ENCODE measurements at places on chromosomes 2 and 18.

- peak; percentile 74 for DNase-seq
Measured at GRCh38 chr18:48667276-48668254, 128.7 kb downstream of the CTIF start.

- DNase-seq: no peak
Measured at GRCh38 chr2:118250463-118250862, 162.2 kb downstream of the INSIG2 start.

DNA sequence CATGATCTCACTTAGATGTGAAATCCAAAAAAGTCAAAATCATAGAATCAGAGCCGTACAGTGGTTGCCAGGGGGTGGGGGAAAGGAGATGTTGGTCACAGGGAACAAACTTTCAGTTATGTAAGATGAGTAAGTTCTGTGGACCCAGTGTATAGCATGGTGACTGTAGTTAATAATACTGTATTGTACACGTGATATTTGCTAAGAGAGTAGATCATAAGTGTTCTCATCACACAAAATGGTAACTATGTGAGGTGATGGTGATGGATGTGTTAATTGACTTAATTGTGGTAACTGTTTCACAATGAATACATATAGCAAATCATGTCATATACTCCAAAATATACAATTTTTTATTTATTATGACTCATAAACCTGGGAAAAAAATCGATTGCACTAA is 202.1 kb upstream of the SMAD7 start:
- no peak for DNase-seq

DNA sequence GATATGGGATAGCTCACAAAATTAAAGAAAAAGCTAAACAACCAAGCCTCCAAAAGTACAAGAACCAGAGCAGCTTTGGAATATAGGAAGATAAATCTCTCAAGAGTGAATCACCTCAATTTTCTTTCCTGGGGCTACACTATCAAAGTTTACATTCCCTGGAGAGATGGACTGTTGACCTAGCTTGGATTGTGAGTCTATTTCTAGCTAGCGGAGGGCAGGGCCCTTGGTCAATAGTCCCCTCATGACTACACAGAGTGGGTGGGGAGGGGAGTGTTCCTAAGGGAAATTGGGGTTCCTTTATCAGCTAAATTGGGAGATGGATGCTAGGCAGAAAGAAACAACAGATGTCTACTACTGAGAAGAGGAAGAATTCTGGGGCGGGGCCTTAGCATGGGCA is 29.9 kb upstream of the EIF2AK3 start:
- DNase-seq: no peak

GRCh38 chr2:184611361-184612085 is 13.2 kb downstream of the ZNF804A start:
- DNase-seq: no peak

GRCh38 chr2:172510088-172510487 is 45.8 kb upstream of the PDK1 start:
- no peak for DNase-seq

DNA sequence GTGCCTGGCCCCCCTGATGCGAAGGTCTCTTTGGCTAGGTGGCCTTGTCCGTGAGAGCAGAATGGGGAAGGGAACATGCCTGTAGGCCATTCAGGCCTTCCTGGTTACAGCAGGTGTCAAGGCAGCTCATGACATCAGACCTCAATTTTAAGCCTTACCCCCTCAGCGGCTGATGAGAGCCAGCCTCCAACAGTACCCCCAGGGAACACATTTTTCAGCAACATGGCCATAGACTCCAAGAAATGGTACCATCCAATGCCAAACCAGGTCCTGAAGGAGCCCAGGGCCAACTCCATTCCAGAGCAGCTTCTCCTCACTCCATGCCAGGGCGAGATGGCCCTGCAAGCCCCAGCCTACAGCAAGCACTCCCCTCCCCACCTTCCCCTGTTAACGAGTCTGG is 199.2 kb downstream of the SMAD2 start:
- no peak for DNase-seq

- no peak for DNase-seq
Measured at GRCh38 chr18:24995755-24996154, 356.2 kb downstream of the ZNF521 start.

DNA sequence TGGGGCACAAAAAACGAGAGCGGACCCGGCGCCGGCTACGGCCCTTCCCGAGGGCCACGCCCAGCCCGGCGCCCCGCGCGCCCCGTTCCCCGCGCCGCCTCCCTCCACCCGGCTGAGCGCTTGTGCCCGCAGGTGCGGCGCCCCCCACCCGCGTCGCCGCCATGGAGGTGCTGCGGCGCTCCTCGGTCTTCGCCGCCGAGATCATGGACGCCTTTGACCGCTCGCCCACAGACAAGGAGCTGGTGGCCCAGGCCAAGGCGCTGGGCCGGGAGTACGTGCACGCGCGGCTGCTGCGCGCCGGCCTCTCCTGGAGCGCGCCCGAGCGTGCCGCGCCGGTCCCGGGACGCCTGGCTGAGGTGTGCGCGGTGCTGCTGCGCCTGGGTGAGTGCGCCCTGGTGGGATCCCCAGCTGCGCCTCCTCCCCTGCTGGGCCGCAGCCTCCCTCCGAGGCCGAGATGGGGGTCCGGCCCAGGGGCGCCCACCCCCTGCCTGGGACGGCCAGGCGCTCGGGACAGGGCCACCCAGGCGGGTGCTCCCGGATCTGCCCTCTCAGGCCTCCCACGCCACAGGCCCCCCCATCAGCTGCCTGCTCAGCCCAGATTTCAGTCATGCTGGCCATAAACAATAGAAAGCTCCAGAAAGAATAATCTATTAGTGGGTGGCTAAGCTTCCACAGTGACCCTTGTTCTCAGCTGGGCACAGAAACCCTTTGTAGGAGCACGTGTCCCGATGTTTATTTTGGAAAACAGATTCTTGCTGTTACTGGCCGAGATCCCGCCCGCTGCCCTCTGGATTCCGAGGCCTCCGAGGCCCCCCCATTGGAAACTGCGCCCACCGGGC is 997 bp downstream of the BOK start:
- DNase-seq: no peak

GRCh38 chr2:6342273-6342920 is 523.3 kb downstream of the CMPK2 start:
- DNase-seq: no peak

DNA sequence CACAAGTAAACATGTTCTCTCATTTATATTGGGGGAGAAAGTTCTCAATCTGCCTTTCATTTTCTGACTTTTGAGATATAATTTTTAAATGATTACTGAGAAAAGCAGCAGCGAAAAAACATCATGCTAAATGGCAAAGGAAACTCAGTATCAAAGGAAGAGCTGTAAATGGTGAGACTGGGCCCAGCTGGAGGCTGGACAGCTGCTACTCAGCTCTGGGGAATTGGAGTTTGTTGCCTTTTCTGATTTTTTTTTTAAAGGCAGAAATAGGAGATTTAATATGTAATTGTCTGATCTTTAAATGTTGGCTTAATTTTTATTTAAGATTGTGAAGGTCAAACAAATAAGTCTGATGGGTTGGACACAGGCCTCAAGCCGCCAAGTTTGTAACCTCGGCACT is 137.1 kb upstream of the TACR1 start:
- DNase-seq: no peak

DNA sequence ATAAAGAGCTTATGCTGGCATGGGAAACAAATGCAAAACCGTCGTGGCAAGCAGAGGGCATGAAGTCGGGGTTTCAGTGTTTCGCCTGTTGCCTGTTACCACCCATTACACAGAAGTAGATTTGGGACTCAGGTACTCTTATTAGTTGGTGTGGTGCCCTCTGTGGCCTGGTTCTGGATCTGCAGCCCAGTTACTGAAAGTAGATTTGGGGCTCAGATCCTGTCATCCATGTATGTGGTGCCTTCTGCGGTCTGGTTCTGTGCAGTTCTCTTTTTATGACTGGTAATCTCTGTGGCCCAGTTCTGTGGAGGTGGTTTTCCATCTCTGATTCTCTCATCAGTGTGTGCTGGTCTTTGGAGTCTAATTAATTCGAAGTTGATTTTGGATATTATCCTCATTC is 45.2 kb downstream of the ADNP2 start:
- no peak for DNase-seq

DNA sequence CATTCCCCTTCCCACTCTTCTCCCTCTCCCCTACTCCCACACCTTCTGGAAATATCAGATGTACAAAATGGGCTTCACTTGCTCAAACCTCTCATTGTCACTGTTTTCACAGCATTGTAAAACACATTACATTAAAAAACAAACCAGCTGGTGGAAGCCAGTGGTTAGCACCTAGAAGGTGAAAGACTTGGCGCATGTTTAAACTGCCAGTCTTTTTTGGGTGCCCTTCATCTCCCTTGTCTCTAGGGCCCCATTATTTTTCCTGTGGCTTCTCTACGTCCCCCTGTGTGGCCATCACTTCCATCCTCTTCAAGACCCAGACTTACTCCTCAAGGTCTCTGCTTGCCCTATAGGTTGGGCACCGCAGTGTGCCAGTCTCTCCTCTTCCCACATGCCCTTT is 34.9 kb downstream of the MGAT5 start:
- no peak for DNase-seq

GRCh38 chr2:59530258-59530657 is 1023.2 kb downstream of the BCL11A start:
- DNase-seq: no peak

GRCh38 chr2:224039770-224040440 is 819 bp upstream of the SERPINE2 start:
- no peak for DNase-seq

DNA sequence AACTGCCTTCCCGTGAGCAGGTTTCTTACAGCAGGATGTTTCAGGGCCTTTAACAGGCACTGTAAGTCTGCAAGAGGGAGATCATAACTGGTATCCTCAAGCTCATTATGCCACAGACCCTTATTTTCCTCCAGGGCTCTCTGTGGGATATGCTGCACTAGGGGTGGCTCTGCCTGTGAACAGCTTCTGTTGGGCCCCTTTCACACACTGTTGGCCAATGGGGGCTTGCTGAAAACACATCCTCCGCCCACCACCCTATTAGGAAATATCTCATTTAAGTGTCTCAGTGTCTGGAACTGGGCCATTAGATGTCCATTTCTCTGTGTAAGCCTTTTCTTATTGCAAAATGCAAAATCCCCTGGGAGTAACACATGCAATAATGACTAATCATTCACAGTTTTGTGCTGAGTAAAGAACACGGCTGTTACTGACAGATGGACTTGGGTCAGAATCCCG is 414.3 kb upstream of the HS6ST1 start:
- DNase-seq: no peak

DNA sequence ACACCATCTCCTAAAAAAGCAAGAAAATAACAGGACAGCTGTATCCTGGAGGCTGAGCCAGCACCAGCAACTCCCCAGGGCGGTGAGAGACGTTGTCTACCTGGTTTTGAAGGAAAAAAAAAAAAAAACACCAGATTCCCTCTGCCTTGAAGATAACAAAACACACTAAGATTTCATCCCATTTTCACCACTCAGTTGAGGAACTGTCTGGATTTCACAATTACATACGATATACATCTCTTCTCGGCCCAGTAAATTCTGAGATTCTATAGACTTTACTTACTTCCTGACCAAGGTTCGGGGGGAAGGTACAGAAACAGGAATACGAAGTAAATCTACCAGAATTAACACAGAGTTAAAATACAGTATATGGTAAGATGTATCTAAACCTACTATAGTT is 8.5 kb downstream of the ZNF516 start:
- no peak for DNase-seq

- no peak for DNase-seq
Measured at GRCh38 chr18:34890486-34891085, 150.6 kb upstream of the MAPRE2 start.

DNA sequence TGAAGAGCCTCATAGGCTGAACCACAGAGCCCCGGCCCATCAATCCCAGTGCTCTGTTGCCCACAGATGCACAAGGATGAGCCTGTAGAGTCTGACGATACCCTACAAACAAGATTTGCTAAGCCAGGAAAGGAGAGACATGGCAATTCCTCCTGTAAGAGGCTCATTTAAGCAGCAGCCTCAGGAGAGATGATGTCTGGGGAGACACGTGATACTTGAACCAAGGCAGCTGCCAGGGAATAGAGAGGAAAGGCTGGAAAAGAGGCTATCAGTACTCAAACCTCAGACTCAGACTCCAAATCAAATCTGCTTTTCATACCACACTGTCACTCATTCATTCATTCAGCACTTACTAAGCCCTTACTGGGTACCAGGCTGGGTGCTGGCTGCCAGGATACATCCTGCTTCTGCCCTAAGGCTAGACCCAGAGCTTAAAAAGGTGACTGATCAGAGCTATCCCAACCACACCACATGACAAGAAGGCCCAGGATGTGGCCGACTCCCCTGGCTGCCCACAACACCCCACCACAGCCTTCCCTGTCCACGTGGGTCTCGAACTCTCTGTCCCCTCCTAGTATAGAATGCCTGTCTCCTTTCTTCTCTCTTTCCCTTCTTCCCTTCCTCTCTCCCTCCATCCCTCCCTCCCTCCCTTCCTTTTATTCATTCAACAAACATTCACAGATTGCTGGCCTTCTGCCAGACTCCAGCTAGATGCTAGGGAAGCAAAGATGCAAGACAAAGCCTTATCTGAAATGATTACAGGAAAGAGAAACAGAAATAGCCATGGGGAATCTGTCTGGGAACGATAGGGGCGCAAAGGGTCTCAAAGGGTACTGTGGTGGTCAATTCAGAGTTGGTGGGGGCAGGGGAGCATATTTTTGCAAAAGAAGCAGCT is 23.4 kb upstream of the KCNK3 start:
- no peak for DNase-seq

DNA sequence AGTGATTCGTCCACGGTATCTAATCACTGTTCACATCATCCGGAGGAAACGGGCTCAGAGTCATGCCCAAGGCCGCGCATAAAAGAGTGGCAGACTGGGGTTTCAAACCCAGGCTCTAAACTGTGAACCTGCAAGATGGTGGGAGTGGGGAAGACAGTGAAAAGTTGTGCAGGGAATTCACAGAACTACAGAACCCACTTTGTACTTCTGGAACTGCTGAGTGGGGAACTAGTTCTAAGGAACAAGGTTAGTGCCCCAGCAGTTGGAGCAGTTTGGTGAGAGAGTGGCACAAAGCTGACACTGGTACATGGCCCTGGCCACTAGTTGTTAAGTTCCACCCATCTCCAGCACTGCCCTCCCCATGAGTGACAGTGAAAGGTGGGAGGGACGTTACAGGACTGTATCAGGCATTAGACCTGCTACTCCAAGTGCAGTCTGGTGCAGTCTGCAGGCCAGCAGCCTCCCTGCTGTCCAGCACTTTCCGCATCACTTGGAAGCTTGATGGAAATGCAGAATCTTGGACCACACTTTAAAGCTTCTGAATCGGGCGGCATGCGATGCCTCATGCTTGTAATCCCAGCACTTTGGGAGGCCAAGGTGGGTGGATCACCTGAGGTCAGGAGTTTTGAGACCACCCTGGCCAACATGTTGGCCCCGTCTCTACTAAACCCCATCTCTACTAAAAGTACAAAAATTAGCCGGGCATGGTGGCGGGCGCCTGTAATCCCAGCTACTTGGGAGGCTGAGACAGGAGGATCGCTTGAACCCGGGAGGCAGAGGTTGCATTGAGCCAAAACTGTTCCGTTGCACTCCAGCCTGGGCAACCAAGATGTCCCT is 47.3 kb downstream of the C2orf42 start:
- no peak for DNase-seq
